ENCODE measurements at places on chromosomes 5 and 9.

DNA sequence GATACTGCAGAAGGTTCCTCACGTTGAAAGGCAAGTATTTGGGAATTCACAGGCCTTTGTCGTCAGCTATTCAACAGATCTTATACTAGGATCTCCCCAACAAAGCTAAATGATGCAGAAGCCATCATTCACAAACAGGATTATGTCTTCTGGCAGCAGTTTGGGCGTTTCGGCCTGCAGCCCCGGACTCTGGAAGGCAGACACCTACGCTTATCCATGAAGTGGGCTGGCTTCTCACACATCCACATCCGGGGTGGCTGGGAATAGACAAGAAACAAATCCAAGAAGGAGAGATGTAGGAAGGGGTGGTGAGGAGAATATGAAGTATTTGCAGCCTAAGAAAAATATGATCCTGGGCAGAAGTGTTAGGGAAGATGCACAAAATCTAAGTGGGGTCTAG is 471.9 kb downstream of the AGTPBP1 start:
- no peak for DNase-seq

DNA sequence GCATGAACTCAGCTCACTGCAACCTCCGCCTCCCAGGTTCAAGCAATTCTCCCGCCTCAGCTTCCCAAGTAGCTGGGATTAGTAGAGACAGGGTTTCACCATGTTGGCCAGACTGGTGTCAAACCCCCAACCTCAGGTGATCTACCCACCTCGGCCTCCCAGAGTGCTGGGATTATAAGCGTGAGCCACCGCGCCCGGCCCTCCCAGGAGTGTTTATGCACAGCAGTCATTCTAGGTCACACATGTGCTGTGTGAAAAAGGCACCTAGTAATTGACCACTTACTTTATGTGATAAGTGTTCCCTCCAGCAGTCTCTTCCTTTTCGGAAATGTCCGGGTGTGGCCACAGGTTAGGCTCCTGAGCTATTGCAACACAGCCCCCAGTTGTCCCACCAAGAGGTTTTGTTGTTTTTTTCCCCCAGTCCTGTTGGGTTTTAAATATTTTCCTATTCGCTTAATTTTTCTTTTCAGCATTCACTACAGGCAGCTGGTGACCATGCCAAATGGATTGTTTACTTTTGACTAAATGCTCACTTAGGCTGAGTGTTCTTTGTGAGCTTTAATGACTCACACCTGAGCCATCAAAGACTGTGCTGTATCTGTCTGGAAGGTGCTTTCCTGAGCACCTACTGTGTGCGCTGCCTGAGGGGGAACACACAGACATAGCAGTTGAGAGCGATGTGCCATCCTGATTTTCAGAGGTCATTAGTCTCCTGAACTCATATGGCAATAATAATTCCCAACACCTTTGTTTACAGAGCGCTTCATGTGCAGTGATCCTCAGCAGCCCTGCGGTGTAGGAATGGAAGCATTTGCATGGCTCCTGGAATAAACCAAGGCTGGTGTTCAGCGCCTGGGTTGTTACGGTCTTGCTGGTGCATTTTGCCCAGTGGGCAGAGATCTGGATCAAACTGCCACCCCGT is 94.3 kb downstream of the MVB12B start:
- DNase-seq, result no peak

GRCh38 chr5:87361031-87361445 is 51.7 kb downstream of the CCNH start:
- no peak for DNase-seq

- DNase-seq, result no peak
These were observed 14.9 kb downstream of the GAPT start for GRCh38 chr5:58505971-58506640.

DNA sequence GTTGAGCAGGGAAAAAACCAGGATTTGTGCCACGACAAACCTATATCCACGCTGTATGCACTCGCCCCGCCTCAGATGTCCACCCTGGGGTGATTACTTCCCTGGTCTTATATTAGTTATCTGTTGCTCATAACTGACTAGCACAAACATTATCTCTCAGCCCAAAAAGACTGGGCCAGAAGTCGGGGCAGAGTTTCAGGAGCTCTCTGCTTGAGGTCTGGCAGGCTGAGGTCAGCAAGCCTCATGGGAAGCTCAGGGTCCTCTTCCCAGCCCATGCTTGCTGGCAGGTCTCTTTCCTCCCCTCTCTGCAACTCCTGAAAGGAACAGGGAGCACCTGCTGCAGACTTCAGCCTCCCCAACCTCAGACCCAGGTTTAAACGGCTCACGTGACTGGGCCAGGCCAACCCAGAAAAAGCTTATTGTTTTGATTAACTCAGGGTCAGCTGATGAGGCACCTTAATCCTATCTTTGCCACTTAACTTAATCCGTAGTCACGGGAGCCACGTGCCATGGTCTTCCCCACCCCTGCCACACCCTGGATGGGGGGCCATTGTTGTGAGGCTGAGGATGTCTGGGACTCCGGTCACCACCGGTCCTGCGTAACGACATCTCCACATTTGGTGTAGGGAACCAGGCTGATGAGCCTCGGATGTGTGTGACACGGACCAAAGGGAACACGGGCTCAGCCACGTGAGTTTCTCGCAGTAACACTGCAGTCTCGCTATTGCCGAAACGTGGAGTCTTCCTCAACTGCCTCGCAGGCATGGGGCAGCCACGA is 123.7 kb upstream of the IRX4 start:
- DNase-seq, result no peak

GRCh38 chr5:11946317-11946716 is 42.1 kb upstream of the CTNND2 start:
- no peak for DNase-seq

DNA sequence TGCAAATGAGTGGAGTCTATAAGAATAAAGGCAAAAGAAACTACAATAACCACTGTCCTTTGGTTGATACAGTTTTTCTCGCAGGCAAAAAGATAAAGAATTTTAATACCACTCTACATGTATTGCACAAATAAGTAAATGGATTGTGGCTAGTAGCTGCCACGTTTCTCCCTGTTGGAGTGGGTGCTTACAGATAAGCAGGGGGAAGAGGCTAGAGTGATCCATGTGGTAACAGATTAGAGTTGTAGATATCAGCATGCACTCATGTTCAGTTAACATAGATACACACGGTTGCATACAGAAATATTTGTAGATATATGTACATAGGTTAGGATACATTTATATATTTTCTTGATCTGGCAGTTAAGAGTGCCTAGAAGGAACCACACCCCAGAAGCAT is 179.5 kb downstream of the ARHGEF28 start:
- DNase-seq, result no peak

DNA sequence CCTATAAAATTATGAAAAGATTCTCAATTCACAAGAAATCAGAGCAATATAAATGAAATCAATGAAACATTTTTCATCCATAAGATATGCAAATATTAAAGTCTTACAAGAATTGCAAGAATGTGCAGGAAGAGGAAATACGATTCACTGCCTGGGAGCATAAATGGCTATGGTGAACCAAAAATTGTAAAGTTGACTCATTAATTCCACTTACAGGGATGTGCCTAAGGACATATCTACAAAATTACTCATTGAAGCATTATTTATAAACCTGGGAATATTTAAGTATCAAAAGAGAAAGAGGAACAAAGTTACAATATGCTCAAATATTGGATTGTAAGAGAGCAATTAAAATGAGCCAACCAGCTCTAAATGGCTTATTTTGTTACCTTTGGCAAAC is 6.9 kb upstream of the NIPSNAP3A start:
- no peak for DNase-seq

GRCh38 chr5:16976625-16977008 is 40.5 kb upstream of the MYO10 start:
- DNase-seq, result no peak

DNA sequence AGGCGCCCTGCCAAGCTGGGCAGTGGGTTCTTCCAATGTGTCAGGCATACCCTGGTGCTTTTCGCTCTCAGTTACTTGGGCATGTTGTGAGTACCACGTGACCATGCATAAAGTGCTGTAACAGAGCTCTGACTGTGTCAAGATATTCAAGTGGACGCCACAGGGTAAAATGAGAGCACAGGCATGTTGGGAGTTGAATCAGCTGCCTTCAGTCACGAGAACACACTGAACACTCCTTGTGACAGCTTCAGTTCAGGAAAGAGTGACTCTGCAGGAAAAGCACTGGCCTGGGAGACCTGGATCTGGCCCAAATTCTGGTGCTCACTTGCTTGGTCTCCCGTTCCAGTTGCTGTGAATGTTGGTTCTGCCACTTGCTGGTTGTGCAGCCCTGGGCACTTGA is 5.1 kb downstream of the MLANA start:
- DNase-seq, result no peak

DNA sequence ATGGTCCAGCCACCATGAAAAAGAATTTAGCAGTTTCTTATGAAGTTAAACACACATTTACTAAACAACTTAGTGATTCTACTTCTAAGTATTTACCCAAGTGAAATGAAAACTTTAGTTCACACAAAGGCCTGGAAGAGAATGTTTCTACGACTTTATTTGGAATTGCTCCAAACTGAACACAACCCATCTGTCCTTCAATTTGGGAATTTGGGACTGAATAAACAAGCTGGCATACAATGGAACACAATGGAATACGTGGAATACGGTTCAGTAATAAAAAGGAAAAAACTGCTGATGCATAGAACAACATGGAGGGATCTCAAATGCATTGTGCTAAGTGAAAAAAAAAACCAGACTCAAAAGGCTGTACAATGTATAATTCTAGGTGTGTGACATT is 44.6 kb upstream of the BASP1 start:
- no peak for DNase-seq

DNA sequence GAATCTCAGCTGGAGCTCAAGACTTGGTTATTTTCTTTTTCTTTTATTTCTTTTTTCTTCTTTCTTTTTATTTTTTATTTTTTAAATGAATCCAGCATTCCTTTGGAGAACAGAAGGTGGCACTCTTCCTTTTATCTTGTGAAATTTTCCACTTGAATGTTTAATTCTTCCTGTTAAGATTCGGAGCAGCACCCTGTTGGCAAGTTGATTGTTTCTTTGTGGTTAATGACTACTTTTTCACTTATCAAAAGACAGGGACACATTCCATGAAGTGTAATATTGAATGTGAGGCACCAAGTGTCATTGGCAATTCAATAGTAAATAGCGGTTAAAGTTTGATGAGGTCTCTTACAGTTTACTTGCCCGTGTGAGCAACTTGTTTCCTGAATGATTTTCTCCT is 240.5 kb upstream of the CHD1 start:
- DNase-seq, result no peak

GRCh38 chr9:115758441-115758840 is 395.1 kb upstream of the PAPPA start:
- no peak for DNase-seq

- DNase-seq, result no peak
These were observed 28.4 kb downstream of the FBXW11 start for GRCh38 chr5:171978016-171978415.

- DNase-seq, result no peak
These were observed 43.5 kb upstream of the ANKDD1B start for GRCh38 chr5:75567710-75568109.

DNA sequence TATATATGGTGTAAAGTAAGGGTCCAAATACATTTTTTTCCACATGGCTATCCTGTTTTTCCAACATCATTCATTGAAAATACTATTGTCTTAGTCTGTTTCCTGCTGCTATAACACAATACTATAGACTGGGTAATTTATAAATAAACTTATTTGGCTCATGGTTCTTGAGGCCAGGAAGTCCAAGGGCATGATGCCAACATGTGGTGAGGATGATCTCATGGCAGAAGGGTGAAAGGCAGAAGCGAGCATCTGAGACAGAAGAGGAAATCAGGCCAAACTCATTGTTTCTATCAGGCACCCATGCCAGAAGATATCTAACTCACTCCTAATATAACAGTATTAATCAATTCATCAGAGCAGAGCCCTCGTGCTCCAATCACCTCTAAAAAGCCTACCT is 42.6 kb downstream of the ANKRD55 start:
- no peak for DNase-seq

DNA sequence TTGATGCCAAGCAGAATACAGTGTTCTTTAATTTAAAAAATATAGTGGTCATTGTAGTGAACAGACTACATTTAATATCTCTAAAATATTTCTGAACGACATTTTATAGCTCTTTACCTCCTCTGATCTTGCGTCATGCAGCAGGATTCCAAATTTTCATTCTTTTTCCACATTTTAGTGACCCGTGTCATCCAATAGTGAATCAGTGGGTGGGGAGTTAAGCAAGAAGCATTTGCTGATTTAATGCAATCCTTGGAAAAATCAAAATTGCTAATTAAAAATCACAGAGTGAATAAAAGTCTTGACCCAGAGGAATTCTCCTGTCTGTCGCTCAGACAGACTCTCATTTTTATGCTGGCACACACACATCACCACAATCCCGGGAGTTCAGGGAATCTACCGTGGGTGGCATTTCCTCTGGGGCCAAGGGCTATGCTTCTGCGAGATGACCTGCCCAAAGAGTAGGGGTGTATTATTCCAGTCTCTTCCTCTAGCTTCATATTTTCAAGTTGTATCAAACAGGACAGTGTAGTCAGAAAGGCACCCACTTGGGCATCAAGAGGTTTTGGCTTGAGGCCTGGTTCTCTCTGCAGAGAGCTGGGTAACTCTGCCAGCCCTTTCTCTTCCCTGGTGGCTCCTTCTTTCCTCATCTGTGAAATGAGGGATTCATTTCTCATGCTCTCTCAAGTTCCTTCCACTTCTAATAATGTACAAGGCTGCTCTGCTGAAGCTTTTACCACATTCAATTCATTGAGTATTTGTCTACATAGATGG is 24.8 kb upstream of the OTP start:
- no peak for DNase-seq

GRCh38 chr5:79069488-79070349 is at the start of the genes BHMT2 and DMGDH:
Gene BHMT2, plus strand, starts transcription at chr5:79069767. Its CDS starts 16 bp downstream, at chr5:79069783.
Gene DMGDH, minus strand, starts transcription at chr5:79069674. Its CDS starts 54 bp downstream, at chr5:79069620.
- no peak for DNase-seq

GRCh38 chr5:172800088-172800551 is 29.1 kb upstream of the DUSP1 start:
- peak; percentile 24 for DNase-seq

GRCh38 chr5:151676719-151677118 is 10.0 kb downstream of the SPARC start:
- no peak for DNase-seq

GRCh38 chr9:88303721-88304451 is 84.4 kb upstream of the SPIN1 start:
- no peak for DNase-seq

GRCh38 chr5:81513473-81513872 is 119.5 kb upstream of the ACOT12 start:
- DNase-seq, result no peak

GRCh38 chr5:118775790-118776499 is 212.4 kb downstream of the DTWD2 start:
- no peak for DNase-seq

DNA sequence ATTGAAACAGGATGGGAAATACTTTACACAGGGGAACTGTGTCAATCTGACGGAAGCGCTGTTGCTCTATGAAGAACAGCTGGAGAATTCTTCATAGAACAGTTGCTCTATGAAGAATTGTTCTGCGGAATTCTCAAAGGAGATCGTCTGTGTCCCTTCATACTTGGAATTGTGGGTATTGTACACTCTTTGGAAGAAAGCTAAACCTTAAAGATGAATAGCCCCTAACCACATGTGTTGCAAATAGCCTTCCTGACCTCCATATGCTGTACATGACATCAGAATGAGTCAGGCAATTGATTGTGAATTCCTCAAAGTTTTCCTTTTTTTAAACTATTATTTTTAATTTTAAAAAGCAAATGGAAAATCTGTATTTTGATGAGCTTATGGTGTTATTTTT is 15.6 kb downstream of the NIM1K start:
- DNase-seq, result no peak

- DNase-seq, result no peak
These were observed 451.3 kb downstream of the LRRC70 start for GRCh38 chr5:63029891-63030290.

Data from esophagus squamous epithelium (tissue), 5 donors.